Ovary (tissue), 10 donors: ENCODE measurements at places on chromosomes 16 and 17.

DNA sequence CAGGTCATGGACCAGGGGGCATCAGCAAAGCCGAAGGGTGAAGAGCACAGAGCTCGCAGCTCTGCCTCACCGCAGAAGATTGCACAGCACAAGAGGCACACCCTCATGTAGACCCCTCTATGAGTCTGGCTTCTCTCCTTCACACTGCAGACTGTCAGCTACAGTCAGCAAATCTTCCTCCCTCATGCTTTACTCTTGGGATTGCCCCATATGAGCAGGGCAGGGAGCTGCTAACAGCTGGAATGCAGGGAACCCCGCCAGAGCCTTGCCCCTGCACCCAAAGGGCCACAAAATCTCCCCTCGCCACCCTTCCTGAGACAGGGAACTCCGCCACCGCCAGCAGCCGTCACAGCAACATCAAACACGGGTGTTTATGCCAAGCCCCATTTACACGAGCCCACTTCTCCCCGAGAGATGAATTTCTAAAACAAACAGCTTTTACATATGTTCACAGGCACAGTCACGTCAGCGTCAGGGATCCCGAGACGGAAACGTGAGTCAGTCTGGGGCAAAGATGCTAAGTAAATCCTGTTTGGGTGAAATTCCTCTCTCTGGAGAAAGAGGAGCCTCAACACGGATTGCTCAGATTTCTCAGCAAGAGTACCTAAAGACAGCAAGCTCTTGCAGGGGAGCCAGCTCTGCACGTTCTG, 121.9 kb downstream of the CDYL2 start:
- no peak for DNase-seq

- no peak for DNase-seq
Observed at GRCh38 chr16:62870554-62870953, 834.3 kb upstream of the CDH8 start.

GRCh38 chr17:42632949-42633444, 23.5 kb downstream of the TUBG1 start:
- no peak for DNase-seq

DNA sequence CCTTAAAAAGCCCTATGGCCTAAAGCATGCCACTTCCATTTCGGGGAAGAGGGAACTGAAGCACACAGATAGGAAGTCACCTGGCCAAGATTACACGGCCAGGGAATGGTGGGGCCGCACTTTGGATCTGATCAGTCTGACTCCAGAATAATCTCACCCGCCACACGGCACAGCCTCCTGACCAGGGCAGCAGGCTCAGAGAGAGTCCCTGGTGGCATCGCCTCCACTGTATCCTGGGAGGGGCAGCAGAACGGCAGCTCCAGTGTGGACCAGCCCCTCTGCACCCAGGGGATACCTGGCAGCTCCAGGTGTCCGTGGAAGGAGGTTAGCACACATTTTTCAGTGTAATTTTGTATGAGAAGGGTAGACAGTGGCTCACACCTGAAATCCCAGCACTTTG, 35.5 kb downstream of the VAC14 start:
- no peak for DNase-seq

DNA sequence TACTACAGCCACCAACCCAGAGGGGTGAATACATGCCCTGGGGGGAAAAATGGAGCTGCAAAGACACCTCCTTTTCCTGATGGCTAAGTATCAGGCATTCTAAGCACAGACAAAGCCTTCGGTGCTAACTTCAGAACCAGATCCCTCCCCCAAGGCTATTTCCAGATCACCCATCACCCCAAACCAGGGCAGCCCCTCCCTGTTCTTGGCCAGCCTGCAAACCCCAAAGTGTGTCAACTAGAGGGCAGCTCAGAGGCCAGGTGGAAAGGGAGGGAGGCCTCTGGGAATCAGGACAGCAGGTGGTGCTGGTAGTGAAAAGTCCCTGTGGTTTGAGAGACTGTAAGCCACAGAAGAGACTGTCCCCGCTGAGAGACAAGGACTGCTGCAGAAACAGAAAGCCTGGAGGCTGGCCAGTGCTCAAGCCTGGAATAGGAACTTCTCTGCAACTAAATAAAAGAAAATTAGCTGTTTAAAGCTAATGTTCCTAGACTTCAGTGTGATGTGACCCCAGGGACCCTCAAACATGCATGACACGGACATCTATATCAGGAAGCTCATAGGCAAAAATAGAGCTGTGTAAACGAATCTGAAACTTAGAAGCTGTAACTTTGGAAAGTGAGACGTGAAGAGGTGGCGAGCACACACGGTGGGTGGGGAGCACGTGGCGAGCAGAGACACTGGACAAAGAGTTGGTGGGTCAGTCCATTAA, 9.1 kb downstream of the TUBG1 start:
- DNase-seq, result peak; percentile 20

- DNase-seq, result no peak
Observed at GRCh38 chr17:78042542-78042941, 84.0 kb downstream of the TNRC6C start.

DNA sequence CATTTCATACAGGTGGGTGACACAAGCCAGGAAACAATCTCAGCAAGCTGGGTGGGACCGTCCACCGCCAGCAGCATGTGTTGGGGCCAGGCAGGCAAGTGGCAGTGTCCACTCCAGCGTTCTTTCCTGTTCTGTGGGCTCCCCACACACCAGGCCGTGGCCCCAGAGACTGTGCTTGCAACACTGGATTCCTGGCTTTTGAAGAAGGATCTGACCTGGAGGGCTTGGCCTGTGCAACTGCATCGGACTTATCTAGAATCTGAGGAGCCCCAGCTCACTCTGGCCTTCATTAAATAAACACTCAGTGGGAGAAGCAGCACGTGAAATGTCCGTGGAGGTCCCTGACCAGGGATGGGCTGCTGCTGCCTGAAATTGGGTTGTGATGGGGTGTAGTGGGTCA, 3.2 kb downstream of the KSR1 start:
- DNase-seq, result no peak

GRCh38 chr16:24713379-24713778, 16.1 kb upstream of the TNRC6A start:
- no peak for DNase-seq

GRCh38 chr17:17851103-17852002, 14.6 kb upstream of the SREBF1 start:
- DNase-seq, result no peak

DNA sequence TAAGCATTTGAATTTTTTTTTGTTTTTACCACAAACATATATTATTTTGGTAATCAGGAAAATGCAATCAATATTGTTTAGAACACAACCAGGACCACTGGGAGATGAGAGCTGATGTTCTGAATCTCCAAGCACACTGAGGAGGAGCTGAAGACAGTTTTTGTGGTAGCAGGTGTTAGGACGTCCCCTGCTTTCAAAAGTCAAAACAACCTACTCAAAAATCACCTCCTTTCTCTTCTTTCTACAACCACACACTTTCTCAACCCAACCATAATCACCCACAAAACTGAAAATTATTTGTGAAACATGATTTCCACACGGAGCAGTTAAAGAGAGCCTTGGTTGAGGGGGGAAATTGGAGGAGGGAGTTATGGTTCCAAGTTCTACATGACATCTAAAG, 26.7 kb upstream of the CFAP20 start:
- no peak for DNase-seq

- DNase-seq, result no peak
Observed at GRCh38 chr16:87332150-87332549, 15.0 kb upstream of the C16orf95 start.
